ENCODE measurements at places on chromosomes 6 and 20.

- no peak for DNase-seq
These were observed 7.6 kb upstream of the HIVEP2 start for GRCh38 chr6:142952614-142953013.

DNA sequence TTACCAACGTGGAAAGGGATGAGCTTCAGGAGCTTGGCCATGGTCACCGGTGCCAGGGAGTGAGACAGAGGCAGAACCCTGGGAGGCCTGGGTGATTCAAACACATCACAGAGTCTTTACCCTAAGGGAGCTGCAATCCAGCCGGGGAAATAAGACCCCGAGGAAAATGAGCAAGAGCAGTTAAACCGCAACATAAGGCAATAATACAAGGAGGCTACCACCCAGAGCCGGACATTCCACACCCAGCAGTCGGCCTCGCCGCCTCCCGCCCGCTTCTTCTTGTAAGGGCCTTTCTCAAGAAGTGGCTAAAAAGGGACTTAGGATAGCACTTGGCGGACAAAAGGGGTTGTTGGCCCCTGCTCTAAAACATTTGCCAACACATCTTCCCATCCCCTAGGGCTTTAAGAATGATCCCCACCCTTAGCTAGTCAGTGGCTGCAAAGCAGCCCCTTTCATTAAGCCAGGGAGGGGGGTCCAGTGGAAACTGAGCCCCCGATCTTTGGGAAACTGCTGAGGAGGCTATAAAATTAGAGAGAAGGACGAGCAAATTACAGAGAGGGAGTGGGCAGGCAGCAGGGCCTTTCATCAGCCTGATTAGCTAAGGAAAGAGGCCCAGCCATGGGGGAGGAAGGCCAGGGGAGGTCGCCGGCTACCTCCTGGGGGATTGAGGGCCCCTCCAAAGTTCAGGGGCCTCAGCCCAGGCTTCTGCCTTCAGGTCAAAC lies 34.3 kb downstream of the SNX5 start:
- DNase-seq, result no peak

- no peak for DNase-seq
These were observed 174.1 kb downstream of the COL21A1 start for GRCh38 chr6:56073315-56073714.

DNA sequence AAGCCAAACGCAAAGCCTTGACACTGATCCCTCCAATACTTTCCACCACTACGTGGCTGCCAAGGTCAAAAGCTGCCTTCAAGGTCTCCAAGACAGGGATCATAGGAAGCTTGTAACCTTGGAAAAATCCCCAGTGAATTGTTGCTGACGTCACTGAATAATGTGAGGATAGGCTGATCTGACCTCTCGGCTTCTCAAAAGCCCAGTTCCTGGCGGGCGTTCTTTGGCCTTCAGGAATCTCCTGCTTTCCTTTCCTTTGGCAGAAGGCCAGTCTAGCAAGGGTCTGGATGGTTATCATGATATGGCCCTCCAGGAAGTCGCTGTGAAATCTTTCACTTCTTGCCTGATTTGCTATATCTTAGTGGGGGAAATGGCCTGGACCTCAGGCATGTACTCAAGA lies 61.4 kb upstream of the TNFAIP3 start:
- no peak for DNase-seq

GRCh38 chr6:47733879-47734558 lies 35.6 kb downstream of the ADGRF4 start:
- DNase-seq, result peak; percentile 49

DNA sequence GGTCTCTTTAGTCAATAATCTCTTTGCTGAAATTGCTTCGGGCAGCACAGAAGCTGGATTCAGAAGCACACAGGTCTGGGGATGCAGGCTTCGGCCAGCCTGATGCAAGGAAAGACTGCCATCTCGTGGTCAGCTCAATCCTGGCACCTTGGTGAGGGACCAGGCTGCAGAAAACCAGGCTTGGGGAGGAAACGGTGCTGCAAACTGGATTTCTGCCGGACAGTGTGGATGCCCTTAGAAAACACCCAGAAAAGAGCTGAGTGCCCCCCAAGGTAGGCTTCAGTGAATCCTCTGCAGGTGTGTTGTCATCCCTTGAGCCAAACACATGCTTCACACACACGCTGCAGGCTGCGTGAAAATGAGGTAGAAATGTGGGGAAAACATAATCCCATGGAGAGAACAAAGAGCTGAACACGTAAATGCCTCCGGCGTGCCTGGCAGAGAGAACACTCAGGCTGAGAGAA lies 89.8 kb upstream of the PAX1 start:
- DNase-seq, result peak; percentile 54

- no peak for DNase-seq
These were observed 153.9 kb downstream of the SOX4 start for GRCh38 chr6:21747441-21747840.

- no peak for DNase-seq
These were observed 838.4 kb downstream of the DHX35 start for GRCh38 chr20:39800548-39800947.

DNA sequence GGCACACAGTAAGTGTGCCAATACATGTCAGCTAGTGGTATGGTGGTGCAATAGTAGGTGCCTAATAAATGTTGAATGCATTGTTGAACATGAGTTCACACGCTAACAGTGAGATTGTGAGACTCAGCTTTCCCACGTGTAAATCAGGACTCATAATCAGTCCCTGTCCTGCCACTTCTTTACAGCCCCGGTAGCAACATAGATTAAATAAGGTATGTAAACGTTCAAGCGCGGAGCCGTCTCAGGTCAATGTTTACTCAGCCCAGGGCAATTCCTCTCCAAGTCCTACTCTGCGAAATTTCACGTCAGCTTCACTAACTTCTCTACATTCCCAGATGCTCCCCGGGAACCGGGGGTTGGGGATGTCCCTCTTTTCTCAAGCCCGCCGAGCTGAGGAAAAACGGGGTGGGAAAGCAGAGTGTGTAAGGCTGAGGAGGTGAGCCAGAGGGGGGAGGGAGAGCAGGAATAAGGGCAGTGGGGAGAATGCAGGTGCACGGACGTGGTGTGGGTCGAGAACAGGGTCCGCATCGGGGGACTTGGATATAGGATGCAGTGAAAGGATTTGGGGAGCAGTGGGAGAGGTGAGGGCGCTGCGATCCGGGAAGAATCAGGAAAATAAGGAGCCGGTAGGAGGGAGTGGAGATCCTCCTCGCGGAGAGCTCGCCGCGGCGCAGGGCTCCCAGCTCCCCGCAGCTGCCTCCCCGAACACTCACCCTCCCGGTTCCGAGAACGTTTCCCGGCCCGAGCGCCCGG lies 544 bp upstream of the TP53INP2 start:
- no peak for DNase-seq

- DNase-seq, result no peak
These were observed 12.9 kb downstream of the OR2A4 start for GRCh38 chr6:131688286-131688685.

- no peak for DNase-seq
These were observed 23.0 kb upstream of the EXOC2 start for GRCh38 chr6:715709-716491.

GRCh38 chr6:24775520-24776058 lies 852 bp downstream of the GMNN start:
- no peak for DNase-seq

GRCh38 chr6:35739645-35740524 lies 3.1 kb downstream of the ARMC12 start:
- DNase-seq, result no peak

GRCh38 chr20:51705400-51705799 lies 62.8 kb downstream of the ATP9A start:
- DNase-seq, result no peak

DNA sequence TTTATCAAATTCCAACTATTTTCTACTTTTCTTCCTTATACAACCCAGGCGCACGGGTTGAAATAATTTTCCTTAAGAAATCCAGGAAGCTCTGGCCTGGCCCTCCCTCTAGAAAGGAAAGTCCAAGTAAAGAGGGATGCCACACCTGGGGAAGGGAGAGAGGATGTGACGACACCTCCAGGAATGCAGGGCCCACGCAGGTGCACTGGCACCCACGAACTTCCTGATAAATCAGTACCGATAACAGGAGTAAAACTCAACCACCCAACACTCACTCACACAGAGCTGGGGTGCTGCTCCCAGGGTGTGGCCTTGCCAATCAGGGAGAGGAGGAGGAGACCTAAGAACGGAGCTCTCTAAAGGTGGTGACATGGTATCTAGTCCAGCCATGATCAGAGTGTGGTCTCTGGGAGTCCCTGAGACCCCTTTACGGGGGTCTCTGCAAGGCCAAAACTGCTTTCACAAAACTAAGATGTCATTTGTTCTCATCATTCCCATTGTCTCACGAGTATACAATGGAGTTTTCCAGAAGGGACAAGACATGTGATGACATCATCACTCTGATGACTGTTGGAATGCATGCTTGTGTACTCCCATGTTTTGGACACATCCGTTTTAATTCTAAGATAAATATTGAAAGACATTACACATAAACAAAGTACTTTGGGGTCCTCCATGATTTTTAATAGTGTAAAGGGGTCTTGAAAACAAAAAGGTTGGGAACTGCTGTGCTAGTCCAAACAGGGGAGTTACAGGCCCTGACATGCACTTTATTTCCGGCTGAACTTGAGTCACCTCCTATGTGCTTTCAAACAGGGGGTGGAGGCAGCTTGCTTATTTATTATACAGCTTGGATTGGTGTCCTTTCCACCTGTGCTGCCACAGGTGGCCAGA lies 2.2 kb upstream of the PARD6B start:
- peak; percentile 82 for DNase-seq

DNA sequence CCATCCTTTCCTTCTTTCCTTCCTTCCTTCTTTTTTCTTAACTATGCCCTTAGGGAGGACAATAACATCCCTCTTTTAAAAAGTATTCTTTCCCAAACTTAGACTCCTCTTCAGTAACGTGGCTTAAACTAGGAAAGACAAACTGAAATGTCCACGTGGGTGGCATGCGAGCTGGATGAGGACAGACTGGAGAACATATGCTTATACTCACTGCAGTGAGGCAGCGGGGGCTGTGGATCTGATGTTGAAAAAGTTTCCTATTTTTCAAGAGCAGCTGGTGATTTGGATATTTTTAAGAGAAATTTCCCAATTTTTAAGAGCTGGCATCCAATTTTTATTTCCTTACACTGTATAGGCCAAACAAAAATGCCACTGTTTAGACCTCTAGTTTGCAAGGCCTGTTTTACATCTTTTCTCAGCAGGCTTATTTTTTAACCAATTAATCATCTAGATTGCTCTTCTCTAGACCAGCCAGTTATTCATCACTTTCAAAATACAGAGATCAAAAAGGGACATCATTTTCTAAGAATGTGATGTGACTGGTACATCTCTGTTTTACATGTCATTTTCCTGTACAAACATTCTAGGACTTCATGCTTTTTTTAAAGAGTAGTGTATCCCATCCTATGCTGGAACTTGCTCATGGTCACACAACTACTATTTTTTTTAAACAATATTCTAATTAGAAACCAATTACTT lies 226.5 kb downstream of the BTBD9 start:
- DNase-seq, result no peak

DNA sequence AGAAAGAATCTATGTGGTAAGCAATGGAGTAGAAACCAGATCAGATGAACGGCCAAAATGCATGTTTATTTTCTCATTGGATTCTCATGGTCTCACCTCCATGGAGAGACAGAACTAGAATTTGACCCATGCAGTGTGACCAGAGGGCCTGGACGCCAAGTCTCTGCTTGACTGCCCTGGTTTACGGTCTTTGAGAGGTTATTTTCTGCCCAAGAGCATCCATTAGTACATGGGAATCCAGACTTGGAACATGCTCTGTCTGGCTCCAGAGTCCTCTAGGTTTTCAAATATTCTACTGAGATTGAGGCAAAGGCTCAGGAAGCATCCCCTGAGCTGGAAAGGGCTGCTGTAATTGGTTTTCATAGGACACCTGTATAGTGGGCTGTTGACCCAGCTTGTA lies 45.5 kb upstream of the UST start:
- DNase-seq, result no peak

GRCh38 chr20:37362231-37362792 lies 16.4 kb downstream of the SRC start:
- no peak for DNase-seq

DNA sequence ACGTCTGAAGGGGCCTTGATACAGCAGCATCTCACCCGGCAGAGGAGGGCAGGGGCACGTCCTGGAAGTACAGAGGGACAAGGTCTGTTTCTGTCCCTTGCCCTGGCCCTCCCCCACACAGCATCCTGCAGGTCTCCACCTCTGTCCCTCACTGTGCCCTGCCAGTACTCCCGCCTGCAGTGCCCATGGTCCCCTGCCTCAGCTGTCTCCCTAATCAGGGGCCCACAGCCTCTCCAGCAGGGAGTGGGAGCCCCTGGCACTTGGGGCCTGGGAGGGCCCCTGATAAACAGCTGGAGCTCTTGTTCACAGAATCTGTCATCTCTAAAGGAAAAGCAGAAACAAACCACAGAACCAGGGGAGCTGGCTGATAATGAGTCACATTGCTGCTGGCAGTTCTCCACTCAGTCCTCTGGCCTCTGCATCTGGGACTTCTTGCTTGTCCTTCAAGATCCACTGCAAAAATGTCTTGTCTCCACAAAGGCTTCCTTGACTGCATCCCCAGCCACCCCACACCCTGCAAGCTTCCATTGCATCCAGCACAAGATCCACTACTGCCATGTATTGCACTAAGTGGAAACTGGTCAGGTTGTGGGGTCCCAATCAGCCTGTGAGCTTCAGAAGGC lies 33.2 kb upstream of the TAF8 start:
- DNase-seq, result no peak

- no peak for DNase-seq
These were observed 23.5 kb upstream of the MAP3K7 start for GRCh38 chr6:90610301-90610750.

GRCh38 chr6:112501705-112502104 lies 154.6 kb downstream of the RFPL4B start:
- DNase-seq, result no peak

GRCh38 chr6:122736616-122737015 lies 42.9 kb upstream of the FABP7 start:
- no peak for DNase-seq

DNA sequence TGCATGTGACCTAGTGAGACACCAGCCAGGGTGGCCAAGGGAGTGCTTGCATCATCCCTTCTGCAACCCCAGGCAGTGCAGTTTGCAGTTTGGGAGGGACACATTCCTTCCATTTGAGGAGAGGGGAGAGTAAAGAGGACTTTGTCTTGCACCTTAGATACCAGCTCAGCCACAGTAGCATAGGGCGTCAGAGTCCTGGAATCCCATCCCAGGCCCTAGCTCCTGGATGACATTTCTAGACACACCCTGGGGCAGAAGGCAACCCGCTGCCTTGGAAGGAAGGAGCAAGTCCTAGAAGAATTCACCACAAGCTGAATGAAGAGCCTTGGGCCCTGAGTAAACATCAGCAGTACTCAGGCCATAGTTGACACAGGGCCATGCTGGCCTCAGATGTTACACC lies 680.4 kb upstream of the IMPG1 start:
- no peak for DNase-seq

DNA sequence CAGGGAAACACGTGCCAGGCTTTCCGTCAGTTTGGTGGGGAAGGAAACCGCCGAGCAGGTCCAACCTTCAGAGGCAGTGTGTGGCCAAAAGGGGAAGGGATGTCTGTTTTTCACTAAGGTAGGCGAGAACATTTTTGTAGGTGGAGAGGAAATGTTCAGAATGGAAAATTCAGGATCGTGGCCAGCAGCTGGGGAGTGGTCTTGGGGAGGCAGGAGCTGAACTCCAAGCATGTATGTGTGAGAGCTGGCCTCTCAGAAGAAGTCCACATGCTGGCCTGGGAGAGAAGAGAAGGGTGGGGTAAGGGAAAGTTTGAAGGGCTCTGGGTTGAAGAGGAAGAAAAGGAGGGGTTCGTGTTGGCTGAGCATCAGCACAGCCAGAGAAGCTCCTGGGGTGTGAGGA lies 74.9 kb downstream of the SYNDIG1 start:
- no peak for DNase-seq
